Fibroblast of pulmonary artery (primary cell): ENCODE measurements at places on chromosomes 5 and 9.

DNA sequence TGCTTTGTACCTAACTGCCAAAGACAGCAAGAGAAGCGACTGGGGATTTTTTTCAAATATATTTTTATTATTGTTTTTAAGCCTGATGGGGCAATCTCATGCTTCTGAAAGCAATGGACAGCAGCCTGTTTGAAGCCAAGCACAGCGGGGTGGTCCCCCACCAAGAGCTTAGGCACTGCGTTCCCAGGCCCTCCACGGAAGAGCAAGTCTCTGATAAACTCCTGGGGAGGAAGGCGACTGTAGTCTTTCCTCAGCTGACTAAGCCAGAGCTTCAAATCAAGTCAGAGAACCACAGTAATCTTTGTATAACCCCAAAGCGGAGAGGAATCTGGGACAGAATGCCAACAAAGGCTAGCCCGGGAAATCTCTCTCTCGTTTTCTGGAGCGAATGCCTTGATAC, 54.4 kb downstream of the ARSB start:
- DNase-seq, result peak; percentile 46

DNA sequence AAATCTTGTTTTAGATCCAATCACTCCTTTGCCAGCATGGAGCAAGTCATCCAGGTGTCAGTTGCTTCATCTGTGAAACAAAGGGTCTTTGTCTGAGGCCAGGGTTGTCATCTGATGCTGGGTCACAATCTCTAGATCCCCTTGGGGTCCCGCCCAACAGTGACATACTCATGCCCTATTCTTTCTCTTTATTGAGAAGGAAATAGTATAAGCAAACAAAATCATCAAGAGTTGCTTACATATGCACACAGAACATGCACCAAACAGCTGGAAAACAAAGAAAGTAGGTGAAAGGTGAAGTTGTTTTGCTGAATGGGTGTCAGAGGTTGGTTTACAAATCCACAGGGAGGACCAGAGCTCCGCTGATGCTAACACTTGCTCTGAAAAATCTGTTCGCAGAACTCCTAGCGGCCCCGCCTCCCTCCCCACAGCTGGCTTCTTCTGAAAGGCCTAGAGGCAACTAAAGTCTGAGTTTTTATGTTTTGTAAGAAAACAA, 106.1 kb upstream of the SLC44A1 start:
- DNase-seq, result peak; percentile 38

- peak; percentile 45 for DNase-seq
Observed at GRCh38 chr9:137545123-137545522, 5.1 kb downstream of the PNPLA7 start.

DNA sequence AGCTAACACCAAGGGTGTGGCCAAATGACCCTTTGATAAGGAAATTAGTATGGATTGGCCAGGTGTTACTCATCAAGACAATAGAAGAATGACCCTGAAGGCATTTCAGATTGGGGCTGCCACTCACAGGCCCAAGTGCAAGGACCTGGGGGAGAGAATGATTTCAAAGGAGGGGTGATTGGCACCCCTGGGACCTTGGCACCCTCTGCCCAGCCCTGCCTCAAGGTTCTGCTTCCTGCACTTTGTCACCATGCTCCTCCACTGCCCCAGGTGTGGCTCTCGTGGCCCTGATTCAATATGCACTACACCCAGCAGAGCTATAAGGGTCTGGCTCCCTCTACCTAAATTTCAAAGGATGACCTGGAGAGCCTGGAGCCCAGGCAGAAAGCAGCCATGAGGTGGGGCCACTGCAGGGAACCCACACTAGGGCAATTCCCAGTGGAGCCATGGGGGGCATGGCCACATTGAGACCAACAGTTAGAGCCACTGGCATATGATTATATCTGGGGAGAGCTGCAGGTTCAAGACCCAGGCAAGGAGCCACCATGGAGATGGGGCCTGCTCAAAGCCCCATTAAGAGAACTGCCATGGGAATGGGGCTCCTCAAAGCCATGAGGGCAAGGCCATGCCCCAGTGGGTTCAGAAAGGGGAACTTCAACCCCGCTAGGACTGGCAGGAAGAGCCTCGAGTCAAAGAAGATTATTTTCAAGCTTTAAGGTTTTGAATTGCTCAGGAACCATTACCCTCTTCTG, 93.0 kb downstream of the CEMIP2 start:
- DNase-seq, result no peak

GRCh38 chr5:134225780-134226440, at the start of gene PPP2CA:
Gene PPP2CA (minus strand): TSS chr5:134226073. CDS start chr5:134225861, 212 bp downstream.
- peak; percentile 99 for DNase-seq

- no peak for DNase-seq
Observed at GRCh38 chr5:124235576-124235975, 510.9 kb downstream of the ZNF608 start.

DNA sequence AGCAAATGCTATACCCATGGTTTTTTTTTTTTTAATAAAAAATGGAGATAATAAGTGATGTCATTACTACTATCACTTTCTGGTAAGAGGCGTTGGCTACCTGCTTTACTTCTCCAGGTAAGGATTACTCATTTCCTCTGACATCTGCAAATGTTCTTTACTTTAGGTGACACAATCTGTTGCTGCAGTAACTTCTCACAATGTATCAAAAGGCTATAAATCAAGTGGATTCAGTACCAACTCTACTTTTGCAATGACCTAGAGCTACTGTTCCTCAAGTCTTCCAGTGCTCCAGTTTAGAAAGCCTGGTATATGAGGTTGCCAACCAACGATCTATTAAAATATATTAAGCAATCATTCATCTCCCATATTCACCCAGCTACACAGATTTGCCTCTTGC, 129.1 kb downstream of the PLK2 start:
- DNase-seq, result no peak

DNA sequence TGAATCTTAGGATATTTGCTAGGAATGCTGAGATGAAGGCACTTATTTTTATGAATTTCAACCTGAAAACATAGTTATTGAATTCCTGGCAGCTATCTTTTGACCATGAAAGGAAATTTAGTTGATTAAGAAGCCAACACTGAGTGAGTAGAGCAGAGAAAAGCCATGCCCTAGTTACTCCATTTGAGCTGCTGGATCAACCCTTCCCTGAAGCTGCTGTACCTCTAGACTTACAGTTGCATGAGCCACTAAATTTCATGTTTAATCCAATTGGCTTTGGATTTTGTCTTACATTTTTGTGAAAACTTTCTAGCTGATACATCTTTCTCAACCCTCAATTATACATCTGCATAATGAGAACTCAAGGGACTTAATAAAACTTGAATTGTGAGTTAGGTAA, 54.6 kb downstream of the CDC42SE2 start:
- DNase-seq, result no peak

- DNase-seq, result peak; percentile 18
Observed at GRCh38 chr5:59598547-59598874, 295.0 kb downstream of the PDE4D start.

GRCh38 chr9:121182989-121183388, 18.7 kb downstream of the RAB14 start:
- DNase-seq, result no peak

GRCh38 chr9:4620881-4621555, 41.1 kb upstream of the PLPP6 start:
- peak; percentile 60 for DNase-seq

GRCh38 chr9:121893786-121894185, 199.3 kb downstream of the TTLL11 start:
- no peak for DNase-seq

- peak; percentile 67 for DNase-seq
Observed at GRCh38 chr9:110016340-110016739, 191.6 kb downstream of the C9orf152 start.
